ENCODE measurements at places on chromosomes 3 and 15.

GRCh38 chr3:481680-482079 is 285.1 kb downstream of the CHL1 start:
- peak; percentile 11 for DNase-seq

GRCh38 chr3:183987000-183987600 is 30.6 kb downstream of the ABCC5 start:
- DNase-seq, result no peak

GRCh38 chr3:174618368-174619080 is 240.6 kb upstream of the NAALADL2 start:
- no peak for DNase-seq

DNA sequence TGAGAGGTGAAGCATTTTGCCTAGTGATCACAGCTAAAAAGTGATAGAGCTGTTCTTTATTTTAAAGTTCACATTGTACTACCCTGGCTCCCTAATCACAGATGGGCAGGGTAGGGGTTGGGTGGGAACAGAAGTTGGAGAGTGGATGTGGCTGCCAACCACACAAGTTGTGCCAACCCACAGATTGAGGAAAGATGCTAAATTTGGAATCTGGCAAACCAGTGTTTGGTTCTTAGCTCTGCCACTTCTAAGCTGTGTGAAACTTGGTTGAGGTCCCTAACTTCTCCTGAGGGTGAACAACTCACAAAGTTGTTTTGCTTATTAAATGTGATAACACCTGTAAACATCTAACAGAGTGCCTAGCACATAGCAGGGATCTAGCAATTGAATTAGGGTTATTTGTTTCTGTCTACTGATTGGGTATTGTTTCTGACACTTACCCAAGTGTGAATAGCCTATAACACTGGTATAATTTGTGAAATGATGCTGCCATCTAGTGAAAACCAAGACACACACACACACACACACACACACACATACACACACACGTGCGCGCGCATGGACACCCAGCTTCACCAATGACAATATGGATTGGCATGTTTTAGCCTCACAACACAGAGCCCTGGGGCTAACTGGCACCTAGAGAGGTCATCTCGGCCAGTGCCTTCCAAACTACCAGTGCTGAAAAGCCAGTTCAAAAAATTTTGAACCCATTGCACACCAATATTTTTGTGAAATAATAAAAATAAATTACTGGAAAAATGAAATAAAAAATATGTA is 25.3 kb downstream of the ADGRG7 start:
- peak; percentile 62 for DNase-seq

DNA sequence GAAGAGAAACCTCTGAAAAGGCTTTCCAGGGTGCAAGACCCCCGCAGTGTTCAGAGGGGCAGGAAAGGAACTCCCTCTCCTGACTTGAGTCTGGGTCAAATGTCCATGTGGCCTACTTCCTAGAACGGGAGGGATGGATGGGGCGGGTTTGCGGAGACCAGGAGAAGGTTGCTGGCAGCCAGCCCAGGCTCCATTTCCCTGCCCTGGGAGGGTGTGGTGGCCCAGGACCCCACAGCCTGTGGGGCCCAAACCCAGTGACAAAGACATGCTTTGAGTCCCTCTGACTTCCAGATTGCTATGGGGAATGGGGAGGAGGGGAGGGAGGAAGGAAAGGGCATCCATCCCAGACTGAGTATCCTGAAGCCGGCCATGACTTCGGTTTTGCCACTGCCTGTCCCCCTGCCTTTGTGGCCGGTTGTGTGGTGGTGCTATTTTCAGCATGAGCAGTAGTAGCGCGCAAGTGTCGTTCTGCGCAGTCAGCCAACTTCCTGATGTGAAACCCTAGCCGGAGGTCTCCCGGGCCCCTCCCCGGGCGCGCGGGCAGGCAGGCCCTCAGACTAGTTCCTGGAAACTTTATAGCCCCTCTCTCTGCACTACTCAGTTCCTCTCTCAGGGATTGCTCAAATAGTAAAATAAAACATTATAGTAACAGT is 24.4 kb downstream of the MAGEF1 start:
- no peak for DNase-seq
